ENCODE measurements at places on chromosomes 1 and 21.

DNA sequence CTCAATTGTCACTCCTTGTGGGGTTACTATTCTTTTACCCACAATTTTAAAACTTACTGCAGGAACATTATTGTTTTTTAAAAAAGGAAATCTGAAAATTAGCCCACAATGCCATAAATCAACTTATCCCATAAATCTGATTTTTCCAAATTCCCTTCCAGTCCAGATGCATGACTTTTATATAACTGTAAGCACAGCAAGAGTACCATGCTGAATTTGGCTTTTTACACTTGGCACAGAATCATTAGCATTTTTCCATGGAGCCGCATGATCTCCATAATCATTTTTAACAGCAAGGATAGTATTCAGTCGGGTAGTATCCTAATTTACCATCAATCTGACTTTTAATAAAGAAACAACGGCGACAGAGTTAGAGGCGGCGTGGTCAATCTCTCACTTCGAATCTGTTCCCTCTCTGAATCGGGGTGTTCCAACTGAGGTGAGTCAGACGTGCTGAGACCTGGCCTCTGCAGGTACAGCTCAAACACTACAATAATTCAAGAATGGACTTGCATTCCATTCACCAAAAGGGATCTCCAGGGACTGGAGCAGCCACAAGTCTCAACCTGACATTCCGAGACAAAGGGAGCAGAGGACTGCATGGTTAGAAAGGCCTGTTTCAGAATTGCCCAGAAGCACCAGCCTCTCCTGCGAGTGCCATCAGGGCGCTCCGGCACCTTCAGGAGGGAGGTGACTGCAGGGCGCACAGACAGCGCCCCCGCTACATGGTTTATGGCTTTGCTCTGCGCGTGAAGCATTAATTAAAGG lies 48.9 kb downstream of the SLC66A1 start:
- DNase-seq, result no peak

- DNase-seq, result no peak
Measured at GRCh38 chr1:22121421-22121911, 21.4 kb downstream of the WNT4 start.

GRCh38 chr1:167158111-167158812 lies 62.4 kb upstream of the POU2F1 start:
- no peak for DNase-seq

GRCh38 chr1:153760440-153760839 lies 14.8 kb upstream of the SLC27A3 start:
- no peak for DNase-seq

- no peak for DNase-seq
Measured at GRCh38 chr1:44851308-44851707, 8.3 kb upstream of the PTCH2 start.

DNA sequence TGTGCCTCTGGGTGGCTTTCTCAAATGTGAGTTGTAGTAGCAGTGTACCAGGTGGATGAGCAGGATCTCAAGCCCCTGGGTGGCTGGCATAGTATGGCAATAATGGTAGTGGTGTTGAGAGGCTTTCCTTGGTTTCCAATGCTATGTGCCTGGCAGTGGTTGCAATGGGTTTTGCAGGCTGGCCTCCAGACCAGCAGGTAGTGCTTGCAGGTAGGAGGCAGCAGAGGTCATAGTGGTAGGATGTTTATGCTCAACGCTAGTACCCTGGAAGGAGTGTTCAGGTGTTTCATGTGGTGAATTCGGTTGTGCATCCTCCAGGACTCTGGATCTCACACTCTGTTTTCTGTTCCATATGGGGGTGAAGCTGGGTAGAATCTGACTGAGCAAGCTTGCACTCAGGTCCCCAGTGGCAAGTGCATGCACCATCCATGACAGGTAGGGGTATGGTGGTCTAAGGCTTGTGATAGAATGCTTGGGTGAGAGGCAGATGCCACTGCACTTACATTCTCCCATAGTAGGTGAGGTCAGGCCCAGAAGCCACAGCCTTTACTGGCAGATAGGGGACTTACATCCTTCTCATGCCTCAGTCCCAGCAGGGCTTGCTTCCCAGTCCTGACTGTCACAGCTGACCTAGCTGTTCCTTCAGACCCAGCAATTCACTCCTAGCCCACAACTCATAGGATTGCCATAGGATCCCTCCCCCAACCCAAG lies 410.5 kb upstream of the LRRC7 start:
- DNase-seq, result no peak

GRCh38 chr1:209674957-209675564 lies at the start of gene G0S2:
G0S2 (plus strand) TSS chr1:209675412; CDS start chr1:209675685, 273 bp downstream.
- DNase-seq, result no peak

DNA sequence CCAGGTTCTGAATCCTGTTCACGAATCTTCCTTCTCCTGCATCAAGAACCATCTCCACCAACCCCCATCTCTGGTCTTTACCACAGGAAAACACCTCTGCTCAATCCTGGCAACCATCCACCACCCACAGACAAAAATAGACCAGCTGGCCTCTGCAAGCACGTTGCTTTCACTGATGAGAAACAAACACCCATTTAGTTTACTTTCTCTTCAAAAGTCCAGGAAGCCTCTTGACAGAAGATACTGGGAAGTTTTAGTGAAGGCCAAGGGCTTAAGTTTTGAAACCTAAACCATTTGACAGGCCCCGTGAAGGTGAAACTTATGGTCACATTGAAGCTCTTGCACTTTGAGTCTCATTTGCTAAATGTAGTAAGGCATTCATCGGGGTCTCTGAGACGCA lies 122.6 kb upstream of the PPP2R5A start:
- no peak for DNase-seq

DNA sequence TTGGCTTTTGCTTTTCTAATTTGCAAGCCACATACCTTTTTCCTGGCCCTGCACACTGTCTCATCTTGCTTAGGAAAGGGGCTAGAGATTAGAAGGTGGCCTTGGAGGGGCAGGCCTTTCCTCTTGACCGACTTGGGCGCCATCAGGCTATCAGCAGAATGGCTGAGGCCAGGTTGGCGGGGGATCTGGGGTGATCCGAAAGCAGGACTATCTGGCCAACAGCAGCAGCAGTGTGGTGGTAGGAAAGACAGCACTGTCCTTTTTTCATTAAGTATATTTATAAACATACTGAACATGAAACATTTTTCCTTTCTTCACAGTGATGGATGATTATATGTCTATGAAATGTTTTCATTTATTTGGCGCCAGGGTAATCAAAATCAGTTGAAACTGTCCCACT lies 23.5 kb upstream of the RUNX1 start:
- no peak for DNase-seq

GRCh38 chr1:205896351-205896750 lies 46.4 kb upstream of the PM20D1 start:
- no peak for DNase-seq

DNA sequence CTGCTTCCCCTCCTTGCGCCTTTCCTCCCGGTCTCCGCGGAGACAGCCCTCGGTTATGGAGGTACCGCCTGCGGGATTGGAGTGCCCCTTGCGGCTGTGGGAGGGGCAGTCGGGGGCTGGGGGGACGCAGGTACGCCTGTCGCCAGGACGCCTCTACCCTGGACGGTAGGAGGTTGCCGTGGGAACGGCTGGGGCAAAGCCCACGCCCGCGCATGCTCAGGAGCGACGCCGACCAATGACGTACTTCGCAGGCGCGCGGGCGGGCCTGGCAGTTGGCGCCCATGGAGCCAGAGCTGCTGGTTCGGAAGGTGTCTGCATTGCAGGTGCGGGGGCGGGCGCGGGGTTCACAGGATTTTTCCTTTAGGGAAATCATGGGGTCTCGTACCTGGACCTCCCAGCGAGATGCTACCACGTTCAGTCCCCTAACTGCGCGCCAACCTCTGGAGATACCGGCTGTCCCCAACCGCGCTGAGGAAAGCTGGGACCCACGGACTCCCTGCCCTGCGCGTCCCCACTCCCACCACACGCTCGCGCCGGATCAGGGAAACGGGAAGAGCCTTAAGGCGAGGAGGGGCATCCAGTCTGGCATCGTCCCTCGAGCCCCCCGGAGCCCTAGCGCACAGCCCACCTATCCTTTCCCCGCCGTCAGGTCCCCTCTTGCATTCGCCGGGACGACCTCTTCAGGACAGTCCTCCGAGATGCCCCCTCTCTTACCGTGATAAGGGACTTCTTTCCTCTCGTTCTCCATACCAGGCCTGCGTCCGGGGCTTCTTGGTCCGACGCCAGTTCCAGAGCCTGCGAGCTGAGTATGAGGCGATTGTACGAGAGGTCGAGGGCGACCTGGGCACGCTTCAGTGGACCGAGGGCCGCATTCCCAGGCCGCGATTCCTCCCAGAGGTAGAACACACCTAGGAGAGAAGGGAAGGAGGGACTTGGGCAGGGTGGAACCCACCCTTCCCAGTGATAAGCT lies at the start of gene IQCC:
IQCC (plus strand) TSS at position 271 of the 970 bp plus-strand sequence; CDS start at position 282, 11 bp downstream.
- peak; percentile 81 for DNase-seq

- no peak for DNase-seq
Measured at GRCh38 chr21:45086337-45086958, 12.1 kb downstream of the ADARB1 start.

GRCh38 chr21:16502273-16502672 lies 772.5 kb downstream of the USP25 start:
- no peak for DNase-seq

GRCh38 chr1:107594536-107594935 lies 370.4 kb downstream of the VAV3 start:
- no peak for DNase-seq

DNA sequence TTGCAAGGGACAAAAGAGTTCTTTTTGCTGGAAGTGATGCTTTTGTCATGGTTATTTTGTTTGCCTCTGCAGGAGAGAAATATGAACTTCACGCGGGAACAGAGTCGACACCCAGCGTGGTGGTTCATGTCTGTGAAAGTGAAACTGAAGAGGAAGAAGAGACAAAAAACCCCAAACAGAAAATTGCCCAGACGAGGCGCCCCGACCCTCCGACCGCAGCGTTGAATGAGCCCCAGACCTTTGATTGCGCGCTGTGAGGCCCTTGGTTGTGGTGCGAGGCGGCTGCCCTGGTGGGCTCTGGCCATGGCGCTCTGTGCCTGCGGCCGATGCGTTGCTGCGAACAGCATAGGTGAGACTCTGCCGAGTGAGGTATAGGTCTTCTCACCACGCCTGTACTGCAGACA lies 20.9 kb upstream of the NCMAP start:
- no peak for DNase-seq

DNA sequence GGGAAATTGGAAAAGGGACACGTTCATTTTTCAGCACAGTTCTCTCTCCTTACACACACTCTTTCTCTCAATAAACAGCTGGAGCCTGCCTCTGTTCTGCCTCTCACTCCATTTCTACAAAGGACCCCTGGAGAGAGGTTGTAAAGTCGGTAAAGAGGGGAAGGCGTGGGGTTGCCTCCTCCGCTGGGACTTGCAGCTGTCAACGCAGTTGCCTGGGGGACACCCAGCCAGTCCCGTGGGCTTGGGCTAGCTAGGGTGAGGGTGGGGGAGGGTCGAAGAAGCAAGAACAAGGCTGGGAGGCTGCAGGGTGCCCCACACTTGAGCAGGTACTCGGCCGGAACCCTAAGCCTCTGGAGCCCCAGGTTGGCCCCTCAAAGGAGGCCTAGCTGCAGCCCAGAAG lies 27.6 kb downstream of the C1orf216 start:
- no peak for DNase-seq

DNA sequence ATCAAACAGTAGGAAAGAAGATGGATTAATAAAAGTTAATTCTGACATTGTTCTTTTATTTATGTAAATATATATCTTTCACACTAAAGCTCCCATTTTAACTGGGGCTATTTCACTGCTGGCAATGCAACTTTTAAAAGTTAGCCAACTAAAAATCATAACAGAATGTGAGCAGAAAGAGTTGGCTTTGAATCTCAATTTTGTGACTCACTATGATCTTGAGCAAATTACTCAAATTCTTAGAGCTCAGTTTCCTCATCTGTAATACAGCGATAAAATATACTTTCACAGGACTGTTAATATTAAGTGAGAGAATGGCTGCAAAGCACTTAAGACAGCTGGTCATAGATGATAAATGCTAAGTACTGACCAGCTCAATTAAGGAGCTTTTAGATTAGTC lies 10.8 kb downstream of the EFCAB14 start:
- DNase-seq, result no peak

GRCh38 chr1:233065685-233066084 lies 115.3 kb downstream of the NTPCR start:
- DNase-seq, result no peak

DNA sequence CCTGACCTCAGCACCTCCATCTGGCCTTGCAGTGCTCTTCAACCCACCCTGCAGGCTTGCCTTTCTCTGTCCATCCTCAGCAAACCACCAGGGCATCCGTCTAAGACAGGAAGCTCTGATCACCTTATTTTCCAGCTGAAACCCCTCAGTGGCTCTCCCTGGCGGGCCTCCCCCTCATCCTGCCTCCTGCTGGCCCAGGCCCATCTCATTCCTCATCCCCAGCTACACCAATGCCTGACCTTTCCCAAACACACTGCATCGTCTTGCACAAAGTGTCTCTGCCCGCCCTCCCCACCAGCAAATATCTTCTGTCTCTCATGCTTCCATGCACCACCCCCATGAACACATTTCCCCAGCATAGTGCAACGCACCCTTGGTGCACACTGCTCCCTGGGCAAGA lies 205.0 kb downstream of the TOMM20 start:
- DNase-seq, result no peak

- DNase-seq, result no peak
Measured at GRCh38 chr21:23101111-23101510, 2102.9 kb downstream of the NCAM2 start.

GRCh38 chr1:215895276-215895675 lies 328.2 kb downstream of the KCTD3 start:
- no peak for DNase-seq

GRCh38 chr1:243628476-243628907 lies 221.6 kb downstream of the AKT3 start:
- DNase-seq, result no peak

DNA sequence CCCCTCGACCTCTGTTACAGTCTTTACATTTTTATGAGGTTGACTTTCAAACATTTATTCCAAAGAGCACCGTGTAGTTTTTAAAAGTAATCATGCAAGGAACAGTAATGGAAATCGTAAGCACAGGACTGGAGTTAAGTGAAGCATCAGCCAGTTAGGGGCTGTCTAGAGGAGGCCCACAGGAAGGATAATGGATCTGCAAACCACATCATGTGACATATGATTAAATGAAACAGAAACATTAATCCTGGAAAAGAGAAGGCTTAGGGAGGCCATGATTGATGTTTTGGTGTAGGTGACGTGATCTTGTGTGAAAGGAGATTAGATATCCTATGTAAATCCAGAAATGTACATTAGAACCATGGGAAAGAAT lies 25.0 kb downstream of the RGS7 start:
- DNase-seq, result no peak

Data from occipital lobe (tissue), 3 donors.